Activated gamma-delta T cell (primary cell): ENCODE measurements at places on chromosomes 7 and 10.
A peak's percentile ranks its signal among the peaks of the same experiment; 100 is the strongest.

- no peak for DNase-seq
Observed at GRCh38 chr7:128914566-128915151, 4.2 kb upstream of the KCP start.

GRCh38 chr10:83312570-83312969 lies 826.7 kb upstream of the GHITM start:
- DNase-seq = no peak

- no peak for DNase-seq
Observed at GRCh38 chr10:49158404-49158803, 24.6 kb upstream of the FAM170B start.

DNA sequence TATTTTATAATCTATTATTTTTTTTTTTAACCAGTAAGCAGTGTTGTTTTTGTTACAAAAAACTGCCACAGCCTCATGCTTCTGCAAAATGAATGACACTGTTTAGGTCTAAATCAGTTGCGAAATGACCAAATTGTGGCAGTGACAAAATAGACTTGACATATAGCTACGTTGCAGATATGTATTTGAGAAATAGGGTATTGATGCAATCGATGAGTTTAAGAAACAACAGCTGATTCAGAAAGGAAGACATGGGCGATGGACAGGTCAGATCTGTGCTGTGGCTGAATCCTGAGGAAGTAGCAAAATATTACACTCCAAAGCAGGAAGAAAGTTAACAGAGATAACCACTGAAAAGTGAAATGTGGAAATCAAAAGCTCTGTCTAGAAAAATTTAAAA lies 89.0 kb upstream of the STEAP4 start:
- DNase-seq = no peak

DNA sequence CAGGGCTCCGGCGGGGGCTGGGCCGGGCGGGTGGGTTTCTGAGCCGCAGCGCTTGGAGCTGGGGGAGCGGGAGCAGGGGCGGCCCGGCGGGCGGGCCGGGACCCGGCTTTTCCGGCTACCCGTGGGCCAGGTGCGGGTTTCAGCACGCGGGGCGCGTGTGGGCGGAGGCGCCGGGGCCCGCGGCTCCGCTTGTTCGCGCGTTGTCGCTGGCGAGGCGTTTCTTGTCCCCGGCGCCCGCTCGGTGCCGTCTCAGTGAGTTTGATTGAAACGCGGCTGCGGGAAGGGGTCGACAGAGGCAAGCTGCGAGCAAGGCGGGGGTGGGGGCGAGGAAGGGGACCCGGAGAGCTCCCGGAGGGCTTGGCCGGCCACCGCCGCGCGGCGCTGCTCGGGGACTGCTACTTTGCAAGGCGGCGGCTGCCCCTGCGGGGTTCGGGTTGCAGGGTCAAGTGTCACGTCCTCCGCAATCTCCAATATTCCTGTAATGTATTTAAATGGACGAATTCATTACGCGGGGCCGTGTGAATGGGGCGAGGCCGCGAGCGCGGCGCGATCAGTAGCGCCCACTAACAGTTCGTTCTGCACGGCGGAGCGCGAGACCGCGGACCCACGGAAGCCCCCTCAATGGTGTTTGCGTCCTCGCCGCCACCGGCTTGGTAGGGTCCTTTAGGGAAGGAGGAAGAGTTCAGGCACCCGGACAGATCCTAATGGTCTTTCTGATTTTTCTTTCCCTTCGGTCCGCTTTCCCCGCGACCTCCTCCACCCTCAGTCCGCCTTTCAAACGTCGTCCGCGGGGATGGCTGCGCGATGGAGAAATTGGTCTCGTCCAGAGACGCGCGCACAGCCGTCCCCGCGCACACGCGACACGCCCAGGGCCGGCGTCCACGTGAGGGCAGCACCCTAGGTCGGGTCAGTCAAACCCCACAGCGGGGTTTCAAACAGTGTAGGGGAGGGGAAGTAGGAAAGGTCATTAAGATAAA lies 76.9 kb downstream of the INSIG1 start:
- no peak for DNase-seq

GRCh38 chr7:17530244-17530643 lies 231.8 kb downstream of the AHR start:
- DNase-seq = no peak

DNA sequence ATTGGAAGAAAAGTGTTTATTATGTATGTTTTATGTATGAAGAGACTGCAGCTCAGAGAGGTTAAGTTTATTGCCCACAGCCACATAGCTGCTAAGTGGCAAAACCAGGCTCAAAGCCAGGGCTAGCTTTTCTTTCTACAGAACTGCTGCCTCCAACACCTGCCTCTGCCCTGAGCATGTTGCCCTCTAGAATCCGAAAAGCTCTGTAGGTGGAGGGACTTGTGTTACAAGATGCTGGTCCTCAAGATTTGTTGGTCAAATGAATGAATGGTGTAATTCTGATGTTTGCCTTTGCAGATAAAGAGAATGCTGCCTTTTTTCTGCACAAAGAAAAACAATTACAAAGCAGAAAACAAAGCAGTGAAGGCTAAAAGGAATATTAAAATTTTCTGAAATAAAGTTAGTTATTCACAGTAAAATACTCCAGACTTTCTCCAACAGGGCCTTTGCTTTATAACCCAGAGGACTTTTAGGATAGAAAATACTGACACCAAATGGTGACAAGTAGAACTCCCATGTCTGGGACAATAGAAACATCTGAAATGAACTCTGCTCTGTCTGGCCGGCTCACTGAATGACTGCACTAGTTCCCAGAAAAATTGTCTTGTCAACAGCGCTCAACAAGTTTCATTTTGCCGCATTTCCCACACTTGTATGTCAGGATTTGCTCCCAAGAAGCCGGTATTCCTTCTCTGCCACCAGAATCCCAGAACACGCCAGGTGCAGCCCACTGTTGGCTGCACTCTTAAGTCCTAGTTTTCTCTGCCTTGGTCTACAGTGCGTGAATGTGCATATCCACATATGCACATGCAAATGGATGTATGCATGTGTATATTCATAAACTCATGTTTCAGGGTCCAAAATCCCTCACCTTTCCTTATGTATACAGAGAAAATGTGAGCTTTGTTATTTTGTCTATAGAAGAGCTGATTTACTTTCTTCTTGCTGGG lies 11.0 kb upstream of the DNTT start:
- DNase-seq = no peak

GRCh38 chr10:600876-601659 lies 88.4 kb downstream of the DIP2C start:
- DNase-seq = no peak

DNA sequence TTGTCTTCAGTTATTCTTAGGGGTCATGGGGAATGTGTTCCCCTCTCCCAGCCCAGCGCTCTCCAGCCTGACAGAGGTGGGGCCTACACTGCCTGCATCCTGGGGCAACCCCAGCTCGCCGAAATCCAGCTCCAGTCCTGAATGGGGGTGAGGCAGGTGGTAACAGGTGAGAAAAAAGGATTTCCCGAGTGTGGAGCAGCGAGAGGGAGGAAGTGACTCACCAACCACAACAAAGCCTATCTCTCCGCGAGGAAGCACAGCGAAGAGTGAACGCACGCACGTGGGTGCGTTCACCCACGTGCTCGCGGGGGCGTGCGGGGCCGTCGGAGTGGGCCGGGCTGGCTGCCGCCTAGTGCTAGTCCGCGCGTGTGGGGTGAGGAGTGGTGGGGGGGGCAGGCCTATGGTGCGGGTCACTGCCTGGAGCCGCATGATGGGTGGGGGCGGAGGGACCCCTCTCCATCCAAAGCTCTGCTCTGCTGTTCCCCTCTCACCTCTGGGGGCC lies 855 bp upstream of the PALD1 start:
- peak; percentile 62 for DNase-seq

DNA sequence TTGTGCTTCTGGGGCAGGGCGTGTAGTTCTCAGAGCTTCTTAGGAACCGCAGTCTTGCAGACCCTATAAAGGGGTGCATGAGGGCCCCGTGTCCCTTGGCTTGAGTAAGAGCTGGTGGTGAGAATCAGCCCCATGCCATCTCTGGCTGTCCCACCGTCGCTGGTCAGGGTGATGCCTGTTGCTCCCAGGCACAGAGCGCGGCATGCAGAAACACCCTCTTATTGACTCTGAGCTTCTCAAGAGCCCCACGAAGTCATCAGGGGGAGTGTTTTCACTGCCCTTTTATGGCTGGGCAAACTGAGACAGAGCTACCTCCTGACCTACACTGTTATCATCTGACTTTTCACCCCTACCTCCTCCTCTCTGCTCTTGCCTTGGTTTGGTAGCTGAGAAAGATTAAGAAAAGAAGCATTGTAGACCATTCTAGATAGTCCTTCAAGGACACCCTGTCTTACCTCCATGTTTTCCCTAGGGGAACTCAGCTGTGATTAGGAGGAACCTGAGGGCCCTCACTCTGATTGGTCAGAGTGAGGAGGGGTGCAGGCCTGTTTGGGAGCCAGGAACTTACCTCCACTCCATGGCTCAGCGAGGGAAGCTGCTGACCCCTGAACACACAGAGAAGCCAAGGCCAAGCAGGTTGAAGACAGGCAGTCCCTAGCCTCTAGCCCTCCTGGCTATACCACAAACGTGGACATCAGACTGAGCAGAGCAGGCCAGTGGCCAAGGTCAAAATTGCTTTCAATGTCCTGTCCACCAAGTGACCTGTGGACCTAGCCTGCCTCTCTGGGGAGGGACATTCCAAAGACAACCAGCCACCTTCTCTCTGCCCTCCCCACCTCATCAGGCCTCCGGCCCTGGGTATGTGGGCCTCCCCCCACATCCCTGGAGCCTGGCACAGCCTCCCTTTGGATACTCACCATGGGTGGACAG lies 17.6 kb downstream of the UNC5B start:
- DNase-seq = no peak
